ENCODE measurements at places on chromosomes 5 and 9. TPM values are rescaled to one million over a fixed set of nuclear protein-coding genes. Genes with fewer than 3 reads are reported as not detected.
A peak's percentile ranks its signal among the peaks of the same experiment; 100 is the strongest.

DNA sequence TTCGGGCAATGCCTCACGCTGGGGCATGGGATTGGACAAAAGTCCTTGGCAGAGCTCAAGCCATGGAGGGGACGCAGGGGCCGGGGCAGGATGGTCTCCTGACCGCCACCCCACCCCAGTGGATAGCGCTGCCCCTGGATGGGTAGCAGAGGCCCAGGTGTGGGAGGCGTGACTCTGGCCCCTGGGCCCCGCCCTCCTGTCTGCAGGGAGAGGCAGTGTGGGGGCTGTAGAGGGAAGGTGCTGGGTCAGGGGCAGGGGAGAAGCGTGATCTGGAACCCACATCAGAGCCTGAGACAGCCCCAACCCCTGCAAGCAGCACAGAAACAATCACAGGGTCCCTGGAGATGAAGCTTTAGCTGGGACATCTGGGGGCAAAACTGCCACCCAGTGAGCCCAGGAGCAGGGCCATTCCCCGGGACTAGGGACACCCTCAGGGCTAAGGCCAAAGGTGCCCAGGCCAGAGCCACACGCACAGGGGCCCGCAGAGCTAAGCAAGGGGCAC, 36.2 kb downstream of the NACC2 start:
- DNase-seq: no peak

- no peak for DNase-seq
Observed at GRCh38 chr5:167712986-167713585, 578.4 kb upstream of the WWC1 start.

- no peak for DNase-seq
Observed at GRCh38 chr9:108666240-108666784, 189.5 kb downstream of the ACTL7B start.

- no peak for DNase-seq
Observed at GRCh38 chr9:114392749-114393112, 4.9 kb upstream of the AKNA start.

GRCh38 chr9:99253772-99254431, 31.8 kb downstream of the SEC61B start:
- peak; percentile 21 for DNase-seq

DNA sequence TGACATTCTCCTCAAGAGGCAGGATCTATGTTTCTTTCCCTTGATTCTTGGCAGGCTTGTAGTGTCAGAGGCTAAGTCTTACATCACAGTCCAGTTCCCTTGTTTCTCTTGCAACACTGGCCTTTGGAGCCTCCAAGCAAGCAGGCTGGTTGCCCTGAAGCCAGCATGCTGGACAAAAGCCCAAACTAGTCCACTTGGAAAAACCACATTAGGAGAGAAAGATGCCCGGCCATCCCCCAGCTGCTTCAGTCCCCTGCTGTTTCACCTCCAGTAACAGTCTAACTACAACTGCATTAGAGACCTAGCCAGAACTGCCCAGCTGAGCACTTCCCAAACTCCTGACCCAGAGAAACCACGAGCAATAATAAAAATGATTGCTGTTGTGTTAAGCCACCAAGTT, 87.6 kb downstream of the ADAMTS6 start:
- DNase-seq: no peak

GRCh38 chr5:151608522-151608921, 17.4 kb upstream of the FAT2 start:
- DNase-seq: no peak

- DNase-seq: no peak
Observed at GRCh38 chr9:111102793-111103464, 64.7 kb upstream of the LPAR1 start.

- no peak for DNase-seq
Observed at GRCh38 chr5:172911628-172911880, 47.7 kb upstream of the RPL26L1 start.

DNA sequence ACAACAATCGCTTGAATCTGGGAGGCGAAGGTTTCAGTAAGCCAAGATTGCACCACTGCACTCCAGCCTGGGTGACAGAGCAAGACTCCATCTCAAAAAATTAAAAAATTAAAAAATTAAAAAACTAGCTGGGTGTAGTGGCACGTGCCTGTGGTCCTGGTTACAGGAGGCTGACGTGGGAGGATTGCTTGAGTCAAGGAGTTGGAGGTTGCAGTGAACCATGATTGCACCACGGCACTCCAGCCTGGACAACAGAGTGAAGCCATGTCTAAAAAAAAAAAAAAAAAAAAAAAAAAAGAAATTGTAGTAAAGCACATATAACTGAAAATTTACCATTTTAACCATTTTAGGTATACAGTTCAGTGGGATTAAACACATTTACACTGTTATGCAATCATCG, 13.1 kb upstream of the CCIN start:
- no peak for DNase-seq

EGR1 gene
- total RNA-seq: 3.2 TPM

HMMR gene
- total RNA-seq: 119 TPM

ALDH1A1 gene
- total RNA-seq: not detected

PCDHA1 gene
- total RNA-seq: not detected
